ENCODE measurements at places on chromosomes 12 and 14.

DNA sequence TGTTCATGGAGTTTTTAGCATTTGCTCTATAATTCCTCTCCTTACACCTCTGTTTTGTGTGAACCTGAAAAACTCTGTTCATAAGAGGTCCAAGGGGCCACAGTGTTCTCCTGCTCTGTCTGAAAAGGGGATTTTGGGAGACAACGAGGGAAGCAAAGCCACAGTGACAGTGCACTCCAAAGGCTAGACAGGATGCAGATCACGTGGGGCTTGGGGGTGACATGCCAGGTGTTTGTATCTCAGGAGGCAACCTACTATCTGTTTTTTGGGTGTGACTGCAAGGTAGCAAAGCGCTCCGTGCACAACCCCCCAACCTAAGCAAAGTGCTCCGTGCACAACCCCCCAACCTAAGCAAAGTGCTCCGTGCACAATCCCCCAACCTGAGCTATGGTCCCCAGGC is 5.1 kb upstream of the CHD4 start:
- no peak for DNase-seq

DNA sequence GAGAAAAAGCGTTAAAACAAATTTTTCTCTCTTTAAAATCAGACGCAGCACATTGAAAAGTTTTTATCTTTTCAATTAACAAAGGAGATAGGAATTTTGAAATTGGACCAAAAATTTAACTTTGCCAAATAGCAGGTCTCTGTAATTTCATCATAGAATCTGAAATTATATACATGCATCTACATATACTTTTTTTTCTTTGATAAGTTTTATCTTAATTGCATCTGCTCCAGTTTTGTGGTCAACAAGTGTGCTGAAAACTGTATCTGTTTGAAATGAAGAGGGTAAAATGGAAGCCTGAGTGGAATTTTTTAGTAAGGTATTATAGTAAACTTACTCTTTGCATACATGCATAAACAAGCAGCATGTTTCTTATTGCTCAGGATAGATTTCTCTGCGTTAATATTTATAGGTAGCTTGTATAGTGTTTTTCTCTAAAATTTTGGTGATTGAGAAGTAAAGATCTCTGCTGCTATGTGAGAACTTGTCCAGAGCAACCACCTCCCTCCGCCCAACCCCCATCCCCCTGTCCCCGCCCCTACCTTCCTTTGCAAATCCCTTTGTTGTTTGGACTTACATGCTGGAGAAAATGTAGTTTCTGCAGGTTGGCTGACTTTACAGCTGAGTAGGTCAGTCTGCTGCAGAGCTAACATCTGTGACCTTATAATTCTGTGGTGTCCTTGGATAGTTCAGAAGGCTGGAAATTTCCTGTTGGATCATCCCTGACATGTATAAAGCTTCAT is 64.6 kb downstream of the VRK1 start:
- no peak for DNase-seq

DNA sequence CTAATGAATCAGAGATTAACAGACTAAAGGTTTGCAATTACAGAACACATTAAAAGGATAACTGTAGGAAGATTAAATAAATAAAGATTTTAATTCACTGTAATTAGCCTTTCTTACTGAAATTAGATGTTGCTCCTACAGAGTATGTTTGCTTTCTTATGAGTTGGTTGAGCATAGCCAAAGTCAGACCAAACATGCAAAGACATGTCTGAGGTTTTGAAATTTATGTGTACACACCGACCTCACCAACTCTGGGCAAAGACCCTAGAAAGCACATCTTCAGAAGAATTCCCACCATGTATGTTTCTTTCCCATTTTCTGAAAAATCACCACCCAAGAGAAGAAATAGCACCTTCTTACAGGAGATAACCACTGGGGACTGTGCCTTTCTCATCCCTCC is 159.2 kb downstream of the PAX9 start:
- DNase-seq, result no peak

DNA sequence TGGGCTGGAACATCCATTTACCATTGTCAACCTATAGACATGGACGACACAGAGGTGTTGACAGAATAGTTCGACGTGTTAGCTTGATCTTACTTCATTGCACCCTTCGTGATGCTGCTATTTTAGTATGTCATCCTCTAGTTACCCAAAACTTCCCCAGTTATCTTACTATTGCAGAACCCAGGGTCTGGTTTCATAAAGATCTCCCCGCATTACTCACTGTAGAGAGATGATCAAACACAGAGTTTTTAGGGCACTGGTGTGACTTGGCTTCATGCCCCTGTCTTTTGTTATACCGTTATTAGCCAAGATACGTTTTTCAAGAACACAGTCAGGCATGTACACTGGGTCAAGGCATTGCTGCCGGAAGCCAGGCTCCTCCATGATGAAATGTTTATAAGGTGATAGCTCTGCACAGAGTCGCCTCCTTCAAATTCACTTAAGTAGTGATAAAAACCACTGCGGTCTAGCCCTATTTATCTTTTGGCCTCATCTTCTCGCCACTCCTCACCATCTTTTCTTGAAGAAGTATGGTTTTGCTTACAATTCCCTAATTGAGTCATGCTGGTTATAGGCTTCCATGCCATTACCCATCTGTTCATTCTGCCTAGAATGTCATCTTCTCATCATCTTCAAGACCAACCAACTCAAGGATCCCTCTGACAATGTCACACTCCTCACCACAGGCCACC is 1127.9 kb downstream of the VRK1 start:
- no peak for DNase-seq

DNA sequence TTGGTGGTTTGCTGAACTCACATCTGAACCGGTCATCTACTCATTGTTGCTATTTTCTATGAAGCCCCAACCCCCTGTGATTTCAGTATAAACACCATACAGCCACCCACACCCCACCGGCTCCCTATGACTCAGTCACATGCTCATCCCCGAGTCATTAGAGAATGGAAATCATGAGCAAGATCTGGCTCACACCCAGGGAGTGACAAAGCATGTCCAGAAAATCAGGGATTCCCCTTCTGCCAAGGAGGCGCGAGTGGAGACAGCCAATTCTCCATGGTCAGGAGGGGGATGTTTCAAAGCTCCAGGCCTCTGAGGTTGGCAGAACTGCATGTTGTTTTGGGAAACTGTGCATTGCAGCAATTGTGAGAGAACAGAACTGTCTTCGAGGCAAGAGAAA is 657.5 kb upstream of the TBX3 start:
- DNase-seq, result peak; percentile 32

DNA sequence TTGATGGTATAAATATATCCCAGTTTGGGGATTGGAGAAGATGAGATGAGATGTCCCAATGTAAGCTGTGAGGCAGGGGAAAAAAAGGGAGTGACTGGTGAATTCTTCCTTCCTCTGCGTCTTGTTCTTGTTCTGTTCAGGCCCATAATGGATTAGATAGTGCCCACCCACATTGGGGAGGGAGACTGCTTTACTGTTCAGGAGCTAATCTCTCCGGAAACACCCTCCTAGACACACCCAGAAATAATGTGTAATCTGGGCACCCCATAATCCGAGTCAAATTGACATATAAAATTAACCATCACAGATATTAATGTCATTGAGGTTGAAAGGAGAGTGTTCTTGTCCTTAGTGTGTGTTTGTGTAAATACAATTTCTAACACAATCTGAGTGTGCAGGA is 29.3 kb downstream of the ETV6 start:
- DNase-seq, result no peak

DNA sequence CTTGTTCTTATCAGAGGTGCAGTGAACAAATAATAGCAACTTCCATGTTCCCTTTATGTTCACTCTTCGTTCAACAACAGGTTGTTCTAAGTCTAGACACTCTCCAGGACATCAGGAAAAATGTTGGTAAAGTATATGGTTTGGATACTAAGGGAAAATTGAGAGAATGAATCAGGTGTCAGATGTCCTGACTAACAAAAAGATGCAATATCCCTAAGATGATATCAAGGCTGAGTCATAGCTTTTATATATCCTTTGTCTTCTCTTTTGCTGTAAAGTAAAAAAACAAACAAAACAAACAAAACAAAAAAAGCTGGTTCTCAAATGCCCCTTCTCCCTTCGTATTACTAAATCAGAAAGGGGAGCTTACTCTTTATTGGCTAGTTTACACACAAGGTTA is 11.1 kb downstream of the GLIPR1L1 start:
- no peak for DNase-seq

DNA sequence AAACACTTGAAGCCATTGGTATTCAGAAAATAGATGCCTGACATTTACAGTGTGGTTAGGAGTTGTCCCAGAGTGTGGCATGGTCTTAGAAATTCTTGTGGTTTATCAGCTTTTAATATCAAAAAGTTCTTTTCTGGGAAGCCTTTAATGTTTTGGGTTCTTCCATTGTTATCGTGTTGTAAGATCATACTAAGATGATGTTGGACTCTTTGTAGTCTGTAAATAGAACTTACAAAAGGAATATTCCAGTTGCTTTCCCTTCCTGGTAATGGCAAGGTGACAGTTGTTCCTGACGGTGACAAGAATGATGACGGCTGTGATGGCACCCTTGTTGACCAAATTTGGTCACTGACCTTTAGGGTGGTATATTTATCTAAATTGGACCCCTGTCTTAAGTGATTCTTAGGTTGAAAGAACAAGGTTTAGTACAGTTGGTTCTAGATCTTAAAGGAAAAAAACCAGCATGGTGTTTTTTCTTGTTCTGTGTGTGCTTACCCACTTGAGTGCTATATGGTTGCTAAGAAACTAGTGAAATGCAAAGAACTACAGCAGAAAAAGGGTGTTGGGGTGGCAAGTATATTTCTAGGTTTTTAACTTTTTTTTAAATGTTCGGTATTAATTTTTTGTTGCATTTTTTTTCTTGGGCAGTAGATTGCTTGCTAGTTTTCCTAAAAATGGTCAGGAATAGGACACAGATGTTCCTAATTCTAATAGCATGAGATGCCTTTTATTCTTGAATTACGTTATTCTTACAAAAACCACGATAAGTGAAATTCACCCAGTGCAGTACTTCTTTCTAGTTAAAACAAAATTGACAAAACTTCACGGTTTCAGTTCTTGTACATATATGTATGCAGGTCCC is 2.1 kb downstream of the ATP2A2 start:
- DNase-seq, result no peak

GRCh38 chr12:105741786-105742566 is 396.8 kb downstream of the NUAK1 start:
- no peak for DNase-seq

DNA sequence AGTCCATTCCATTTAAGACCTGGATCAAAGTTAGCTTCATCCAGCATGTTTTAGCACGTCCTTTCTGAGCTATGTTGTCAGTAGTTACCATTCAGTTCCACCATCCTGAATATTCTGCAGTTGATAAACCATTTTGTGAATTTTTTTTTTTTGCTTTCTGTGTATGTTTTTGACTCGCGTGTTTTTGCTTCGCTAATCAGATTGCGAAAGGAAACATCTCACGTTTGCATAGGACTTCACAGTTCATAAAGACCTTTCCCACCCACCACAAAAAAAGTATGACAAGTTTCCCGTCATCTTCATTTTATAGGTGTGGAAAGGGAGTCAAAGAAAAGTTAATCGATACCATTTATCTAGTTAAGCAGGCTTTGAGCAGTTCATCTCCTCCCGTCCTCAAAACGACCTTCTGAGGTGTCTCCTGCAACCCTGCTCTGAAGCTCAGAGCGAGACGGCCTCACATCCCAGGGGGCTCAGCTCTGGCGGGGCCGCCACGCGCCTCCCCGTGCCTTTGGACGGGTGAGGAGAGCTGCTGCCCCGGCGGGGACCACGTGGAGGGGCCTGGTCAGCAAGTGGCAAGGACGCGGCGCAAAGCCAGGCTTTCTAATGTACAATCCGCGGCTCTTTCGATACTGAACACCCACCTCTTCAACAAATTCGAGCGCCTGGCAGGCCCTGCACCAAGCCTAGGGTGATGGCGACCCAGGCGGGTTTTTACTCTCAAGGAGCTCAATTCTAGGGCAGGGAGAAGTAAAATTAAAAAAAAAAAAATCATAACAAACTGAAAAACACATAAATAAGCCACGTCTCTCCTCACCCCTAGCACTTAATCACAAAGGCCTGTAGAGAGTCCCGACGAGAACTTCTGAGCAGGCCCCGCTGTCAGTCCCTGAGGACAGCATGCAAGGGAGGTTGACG is 988 bp upstream of the TMEM263 start:
- no peak for DNase-seq

DNA sequence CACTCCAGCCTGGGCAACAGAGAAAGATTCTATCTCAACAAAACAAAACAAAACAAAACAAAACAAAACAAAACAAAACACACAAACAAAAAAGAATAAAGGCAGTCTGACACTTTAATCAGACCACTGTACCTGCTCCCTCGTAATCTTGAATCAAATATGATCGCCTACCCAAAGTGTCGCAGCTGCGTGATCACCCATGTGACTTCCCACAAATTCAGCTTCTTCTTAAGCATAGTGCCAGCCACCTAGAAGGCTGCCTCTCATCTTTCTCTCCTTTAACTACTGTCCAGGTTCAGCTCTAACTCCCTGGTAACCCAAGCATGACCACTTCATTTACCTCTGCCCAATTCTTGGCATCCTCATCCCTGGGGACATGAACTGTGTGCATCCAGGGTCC is 37.4 kb downstream of the FMNL3 start:
- DNase-seq, result no peak

- DNase-seq, result no peak
These were observed 13.4 kb downstream of the LRIG3 start for GRCh38 chr12:58906917-58907316.

- no peak for DNase-seq
These were observed 50.2 kb upstream of the NCOR2 start for GRCh38 chr12:124617615-124618014.

DNA sequence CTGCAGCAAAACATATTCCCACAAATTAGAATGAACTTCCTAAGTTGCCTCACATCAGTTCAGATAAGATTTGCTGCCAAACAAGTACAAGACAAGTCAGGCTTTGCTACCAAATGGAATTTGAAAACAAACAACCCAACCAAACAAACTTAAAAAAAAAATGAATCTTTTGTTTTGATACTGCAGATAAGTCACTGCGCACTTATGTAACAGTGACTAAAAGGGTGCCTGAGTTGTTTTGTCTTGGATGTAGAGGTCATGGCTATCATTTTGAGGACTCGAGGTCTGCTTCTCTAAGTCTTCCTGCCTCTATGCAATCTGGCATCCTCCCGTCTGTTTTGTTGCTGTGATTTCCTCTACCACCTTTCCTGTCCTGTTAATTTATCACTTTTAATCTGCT is 11.1 kb upstream of the EPS8 start:
- DNase-seq, result no peak

DNA sequence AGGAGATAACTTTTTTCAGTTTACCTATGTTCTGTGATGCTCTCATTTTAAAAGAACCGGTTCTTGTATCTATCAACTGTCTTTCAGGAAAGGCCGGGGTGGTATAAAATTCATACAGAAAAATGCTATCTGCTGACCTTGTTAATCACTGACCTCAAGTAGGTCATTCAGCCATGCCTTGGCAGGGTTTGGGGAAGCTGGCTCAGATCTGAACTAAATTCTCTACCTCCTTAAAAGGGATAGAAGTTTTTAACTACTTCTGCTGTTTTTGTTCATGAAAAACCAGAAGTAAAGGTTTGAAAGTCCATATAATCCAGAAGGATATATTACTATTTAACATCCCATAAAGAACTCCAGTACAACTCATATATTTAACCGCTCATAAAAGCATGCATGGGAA is 10.1 kb downstream of the MYRFL start:
- peak; percentile 66 for DNase-seq

Data from inflammatory macrophage (primary cell).